ENCODE measurements at places on chromosomes 16 and 17. TPM values are rescaled to one million over a fixed set of nuclear protein-coding genes. Genes with fewer than 3 reads are reported as not detected.
A peak's percentile ranks its signal among the peaks of the same experiment; 100 is the strongest.

GRCh38 chr17:56913353-56913866 is 439 bp downstream of the TRIM25 start:
- H3K27ac ChIP-seq = peak overlapping the region; percentile 96
- H3K4me3 ChIP-seq = peak overlapping the region; percentile 95
- no peaks in the 10 kb centered on the region for H3K27me3 ChIP-seq
- H3K36me3 ChIP-seq = no peaks in the 10 kb centered on the region

- H3K27me3 ChIP-seq = no peaks in the 10 kb centered on the region
- peak overlapping the region; percentile 69 for H3K4me3 ChIP-seq
- no peaks in the 10 kb centered on the region for H3K36me3 ChIP-seq
- H3K4me1 ChIP-seq = peaks cover 83% of the 10 kb centered on the region
- no peak for DNase-seq
These were observed 21.2 kb downstream of the SAP30BP start for GRCh38 chr17:75688209-75688825.

Gene TOP2A
- 0.87 TPM for polyA plus RNA-seq

Gene SSTR5
- not detected for polyA plus RNA-seq

DNA sequence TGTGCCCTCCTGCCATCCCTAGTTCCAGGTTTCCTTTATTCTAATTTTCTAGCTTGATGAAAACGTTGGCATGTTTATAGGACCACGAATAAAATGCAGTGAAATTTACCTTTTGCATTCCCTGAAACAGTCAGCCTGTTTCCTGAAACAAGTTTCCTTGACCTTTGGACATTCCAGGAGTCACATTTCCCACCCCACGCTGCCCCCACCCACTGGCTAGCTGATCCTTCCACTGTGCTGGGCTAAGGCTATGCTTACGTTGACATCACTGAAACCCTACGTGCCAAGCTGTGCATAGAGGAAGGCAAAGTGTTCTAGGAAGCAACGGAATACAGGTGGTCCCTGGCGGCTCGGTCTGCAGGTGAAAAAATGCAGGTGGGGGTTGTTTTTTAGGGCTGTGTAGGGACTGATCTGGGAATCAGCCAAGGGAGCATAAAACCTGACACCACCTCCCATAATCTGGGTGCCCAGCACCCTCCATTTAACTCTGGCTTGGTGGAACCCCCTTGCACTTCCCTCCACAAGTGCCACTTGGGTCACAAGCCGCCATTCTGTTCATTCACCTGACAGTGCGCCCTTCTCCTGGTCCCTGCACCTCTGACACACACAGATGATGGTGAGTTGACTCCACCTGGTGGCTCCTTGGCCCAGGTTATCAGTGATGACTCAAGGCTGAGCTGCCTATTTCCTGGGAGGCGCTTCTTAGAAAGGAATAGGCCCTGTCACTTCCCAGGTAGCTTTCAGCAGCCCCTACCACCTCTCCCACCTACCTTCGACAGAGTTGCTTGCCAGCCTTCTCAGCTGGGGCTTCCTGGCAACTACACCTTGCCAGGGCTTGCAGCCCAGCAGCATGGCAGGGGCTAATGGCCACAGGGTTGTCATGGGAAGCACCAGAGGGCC is 83.7 kb downstream of the N4BP1 start:
- H3K4me1 ChIP-seq = no peaks in the 10 kb centered on the region
- peak; percentile 29 for DNase-seq
- H3K27me3 ChIP-seq = no peaks in the 10 kb centered on the region
- no peak overlapping the region for H3K27ac ChIP-seq

GRCh38 chr16:84821179-84821578 is 1.4 kb downstream of the CRISPLD2 start:
- DNase-seq = no peak
- H3K27ac ChIP-seq = no peak overlapping the region
- H3K36me3 ChIP-seq = no peaks in the 10 kb centered on the region
- no peak overlapping the region for H3K4me3 ChIP-seq
- peaks cover 9% of the 10 kb centered on the region for H3K4me1 ChIP-seq

Gene CACNG4
- not detected for polyA plus RNA-seq

GRCh38 chr17:81976332-81977210 is 858 bp upstream of the ASPSCR1 start:
- H3K4me3 ChIP-seq = peak overlapping the region; percentile 99
- DNase-seq = no peak
- peak overlapping the region; percentile 97 for H3K27ac ChIP-seq
- peaks cover 33% of the 10 kb centered on the region for H3K4me1 ChIP-seq
- no peaks in the 10 kb centered on the region for H3K27me3 ChIP-seq

DNA sequence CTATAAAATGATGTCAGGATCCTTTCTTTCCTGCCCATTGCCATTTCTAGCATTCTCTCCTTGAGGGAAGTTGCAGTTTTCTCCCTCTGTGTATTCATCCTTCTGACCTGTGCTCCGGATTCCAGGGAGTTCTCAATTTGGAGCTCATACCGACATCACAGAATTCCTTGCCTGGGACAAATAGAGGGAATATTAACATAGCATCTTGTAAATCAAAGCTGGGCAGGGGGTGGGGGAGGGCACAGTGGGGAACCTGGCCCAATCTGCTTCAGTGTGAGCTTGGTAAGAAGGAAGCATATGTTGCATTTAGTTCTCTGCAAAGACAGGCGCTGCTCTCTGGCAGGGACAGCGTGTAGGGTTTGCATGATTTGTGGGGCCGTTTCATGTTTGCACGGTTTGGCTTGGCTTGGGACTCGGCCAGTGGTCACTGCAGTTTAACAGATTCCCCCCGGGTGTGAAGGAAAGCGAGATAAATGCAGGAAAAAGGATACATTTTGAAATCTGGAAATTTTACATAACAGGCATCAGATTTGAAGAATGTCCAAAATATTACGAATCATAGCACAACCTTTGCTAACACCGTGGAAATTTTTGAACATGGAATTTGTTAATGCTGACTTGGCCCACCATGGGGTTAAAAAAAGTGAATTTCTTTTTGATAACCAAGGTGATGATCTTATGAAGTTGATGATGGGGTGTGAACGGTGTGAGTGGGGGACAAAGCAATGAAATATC is 178.0 kb downstream of the WWOX start:
- H3K4me1 ChIP-seq = no peaks in the 10 kb centered on the region
- no peak for DNase-seq
- H3K4me3 ChIP-seq = no peak overlapping the region
- no peaks in the 10 kb centered on the region for H3K36me3 ChIP-seq
- no peaks in the 10 kb centered on the region for H3K27me3 ChIP-seq

DNA sequence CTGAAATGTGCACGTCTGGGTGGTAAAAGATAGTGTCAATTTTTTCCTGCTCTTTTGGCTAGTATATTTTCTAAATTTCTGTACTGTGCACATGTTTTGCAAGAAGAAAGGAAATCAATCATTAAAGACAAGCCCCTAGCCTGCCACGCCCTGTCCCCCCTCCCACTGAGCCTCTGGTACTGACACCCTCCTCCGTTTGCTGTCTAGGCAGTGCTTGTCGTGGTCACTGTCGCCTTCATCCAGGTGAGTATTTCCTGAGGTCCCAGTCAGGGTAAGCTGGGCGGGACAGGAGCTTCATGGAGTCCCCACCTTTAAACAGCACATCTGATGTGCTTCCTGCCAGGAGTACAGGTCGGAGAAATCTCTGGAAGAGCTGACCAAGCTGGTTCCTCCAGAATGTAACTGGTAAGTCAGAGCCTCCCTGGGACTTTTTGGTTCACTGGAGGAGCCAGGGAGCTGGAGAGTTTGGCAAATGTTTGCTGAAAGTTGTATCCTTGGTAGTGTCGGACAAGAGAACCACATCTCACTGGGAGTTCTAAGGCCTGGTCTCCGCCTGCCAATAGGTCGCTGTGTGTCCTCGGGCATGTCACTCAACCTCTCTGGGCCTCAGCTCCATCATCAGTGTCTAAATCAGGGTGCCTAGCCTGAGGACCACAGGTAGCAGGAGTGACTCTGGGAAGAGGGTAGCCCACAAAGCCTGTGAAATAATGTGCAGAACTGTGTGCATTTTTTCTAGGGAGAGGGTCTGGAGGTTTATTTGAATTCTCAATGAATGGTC is 42.2 kb downstream of the ATP2C2 start:
- DNase-seq = no peak
- H3K27me3 ChIP-seq = peaks cover 55% of the 10 kb centered on the region
- H3K4me3 ChIP-seq = no peak overlapping the region
- H3K4me1 ChIP-seq = no peaks in the 10 kb centered on the region

Gene ATP2A3
- 90.8 TPM for polyA plus RNA-seq

DNA sequence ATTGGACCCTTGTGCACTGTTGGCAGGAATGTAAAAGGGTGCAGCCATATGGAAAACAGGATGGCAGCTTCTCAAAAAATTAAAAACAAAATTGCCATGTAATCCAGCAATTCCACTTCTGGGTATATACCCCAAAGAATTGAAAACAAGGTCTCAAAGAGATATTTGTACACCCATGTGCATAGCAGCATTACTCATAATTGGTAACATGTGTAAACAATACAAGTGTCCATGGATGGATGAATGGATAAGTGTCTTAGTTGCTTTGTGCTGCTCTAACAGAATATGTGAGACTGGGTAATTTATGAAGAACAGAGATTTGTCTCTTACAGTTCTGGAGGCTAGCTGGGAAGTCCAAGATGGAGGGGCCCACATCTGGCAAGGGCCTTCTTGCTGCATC is 3.8 kb upstream of the RUNDC3A start:
- no peaks in the 10 kb centered on the region for H3K36me3 ChIP-seq
- H3K4me1 ChIP-seq = peaks cover 21% of the 10 kb centered on the region
- H3K4me3 ChIP-seq = no peak overlapping the region
- no peak for DNase-seq

Gene TLE7
- polyA plus RNA-seq = not detected

- no peak overlapping the region for H3K27ac ChIP-seq
- H3K27me3 ChIP-seq = peaks cover 16% of the 10 kb centered on the region
- no peaks in the 10 kb centered on the region for H3K36me3 ChIP-seq
- DNase-seq = no peak
- H3K4me1 ChIP-seq = peaks cover 3% of the 10 kb centered on the region
- no peak overlapping the region for H3K4me3 ChIP-seq
These were observed 233.7 kb downstream of the HS3ST4 start for GRCh38 chr16:25925421-25925820.

DNA sequence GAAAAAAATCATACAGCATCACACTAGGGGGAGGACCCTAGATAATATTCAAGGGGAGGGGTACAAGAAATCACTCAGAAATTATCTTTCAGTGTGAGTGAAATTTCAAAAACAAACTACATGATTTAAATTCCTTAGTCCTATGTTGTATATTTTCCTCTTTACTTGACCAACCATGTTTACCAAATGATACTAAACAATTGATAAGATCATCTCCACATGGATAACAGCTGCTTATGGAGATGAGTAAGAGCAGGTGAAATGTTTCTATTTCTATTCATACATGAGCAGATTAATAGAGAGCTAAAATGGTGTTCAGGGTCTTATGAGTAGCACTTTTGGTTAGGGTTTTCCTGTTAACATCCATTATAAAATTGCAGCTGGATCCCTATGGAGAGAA is 7.3 kb upstream of the VAT1L start:
- no peak overlapping the region for H3K27ac ChIP-seq
- peaks cover 1% of the 10 kb centered on the region for H3K27me3 ChIP-seq

DNA sequence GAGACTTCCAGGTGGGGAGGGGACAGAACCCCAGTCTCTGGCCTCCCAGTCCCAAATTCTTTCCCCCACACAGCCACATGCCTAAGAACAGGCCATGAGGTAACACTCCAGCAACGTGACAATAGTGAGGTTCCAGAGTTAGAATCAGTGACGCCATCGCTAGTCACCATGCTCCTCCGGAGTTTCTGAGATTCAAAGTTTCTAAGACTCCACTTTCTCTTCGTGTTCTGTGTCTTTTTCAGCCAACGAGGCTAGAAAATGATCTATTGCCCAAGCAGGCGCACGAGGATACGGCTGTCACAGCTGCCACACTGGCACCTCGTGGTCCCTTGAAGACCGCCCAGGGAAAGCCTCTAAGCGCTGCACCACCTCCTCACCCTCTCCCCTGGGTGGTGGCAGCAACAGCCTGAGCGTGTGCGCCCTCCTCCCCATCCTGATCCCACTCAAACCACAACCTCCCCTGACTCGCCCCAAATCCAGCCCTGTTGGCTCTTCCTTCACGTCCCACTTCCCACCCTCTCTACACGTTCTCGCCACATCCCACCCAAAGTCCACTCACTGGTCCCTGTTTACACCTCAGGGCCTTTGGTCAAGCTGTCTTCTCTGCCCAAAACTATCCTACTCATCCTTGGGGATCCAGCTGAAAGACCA is 1.0 kb downstream of the MCRIP1 start:
- H3K36me3 ChIP-seq = no peaks in the 10 kb centered on the region
- peak overlapping the region; percentile 98 for H3K27ac ChIP-seq
- H3K4me1 ChIP-seq = peaks cover 21% of the 10 kb centered on the region
- DNase-seq = peak; percentile 36
- H3K27me3 ChIP-seq = no peaks in the 10 kb centered on the region

Gene KCNJ18
- not detected for polyA plus RNA-seq

DNA sequence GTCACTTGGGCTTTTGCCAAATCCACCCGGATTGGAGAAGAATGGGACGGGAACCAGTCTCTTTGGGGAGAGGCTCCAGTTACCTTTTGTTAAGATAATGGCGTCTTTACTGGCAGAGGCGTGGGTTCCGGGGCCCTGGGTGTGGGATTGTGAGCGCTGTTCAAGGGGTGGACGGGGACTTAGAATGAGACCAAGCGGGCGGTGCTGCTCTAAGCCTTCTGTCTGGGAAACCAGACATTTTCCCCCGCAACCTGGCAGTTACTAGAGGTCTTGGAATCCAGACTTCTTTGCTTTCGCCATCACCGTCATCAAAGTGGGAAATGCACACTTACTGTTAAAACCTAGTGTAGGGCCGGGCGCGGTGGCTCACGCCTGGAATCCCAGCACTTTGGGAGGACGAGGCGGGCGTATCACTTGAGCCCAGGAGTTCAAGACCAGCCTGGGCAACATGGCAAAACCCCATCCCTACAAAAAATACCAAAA is 706 bp downstream of the TEN1 start:
- H3K27me3 ChIP-seq = no peaks in the 10 kb centered on the region
- H3K27ac ChIP-seq = peak overlapping the region; percentile 100
- H3K4me1 ChIP-seq = peaks cover 22% of the 10 kb centered on the region
- no peak for DNase-seq

Gene TPSG1
- not detected for polyA plus RNA-seq

Gene TBKBP1
- 0.97 TPM for polyA plus RNA-seq

Gene SLC4A1
- 0.07 TPM for polyA plus RNA-seq

- peaks cover 18% of the 10 kb centered on the region for H3K36me3 ChIP-seq
- peaks cover 14% of the 10 kb centered on the region for H3K4me1 ChIP-seq
These were observed 16.2 kb upstream of the NAGLU start for GRCh38 chr17:42519546-42520491.

DNA sequence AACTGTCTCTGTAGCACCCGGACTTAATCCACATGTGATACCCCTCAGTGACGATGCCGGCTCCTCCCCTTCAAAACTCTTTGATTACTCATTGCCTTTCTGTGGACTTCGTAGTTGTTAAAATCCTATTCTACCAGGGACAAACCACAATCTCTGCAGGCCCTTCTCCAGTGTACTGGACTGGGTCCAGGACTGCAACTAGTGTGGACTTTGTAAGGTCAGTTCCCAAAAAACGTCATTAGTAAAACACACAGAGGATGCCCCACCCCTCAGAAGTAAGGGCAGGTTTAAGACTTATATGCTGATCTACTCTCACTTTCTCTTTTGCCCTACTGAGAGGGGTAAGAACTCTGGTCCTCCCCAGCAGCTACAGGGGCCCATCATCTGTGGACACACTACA is 10.5 kb upstream of the NUDT7 start:
- H3K27ac ChIP-seq = no peak overlapping the region
- no peak for DNase-seq
- H3K27me3 ChIP-seq = peaks cover 3% of the 10 kb centered on the region
- H3K4me1 ChIP-seq = no peaks in the 10 kb centered on the region
- H3K36me3 ChIP-seq = no peaks in the 10 kb centered on the region
- no peak overlapping the region for H3K4me3 ChIP-seq

GRCh38 chr17:77096570-77097214 is 44.1 kb upstream of the SEC14L1 start:
- no peak overlapping the region for H3K27ac ChIP-seq
- no peak overlapping the region for H3K4me3 ChIP-seq
- H3K4me1 ChIP-seq = peaks cover 12% of the 10 kb centered on the region
- no peak for DNase-seq

Measured in naive B cell (primary cell).